ENCODE measurements at places on chromosomes 7 and 10.

DNA sequence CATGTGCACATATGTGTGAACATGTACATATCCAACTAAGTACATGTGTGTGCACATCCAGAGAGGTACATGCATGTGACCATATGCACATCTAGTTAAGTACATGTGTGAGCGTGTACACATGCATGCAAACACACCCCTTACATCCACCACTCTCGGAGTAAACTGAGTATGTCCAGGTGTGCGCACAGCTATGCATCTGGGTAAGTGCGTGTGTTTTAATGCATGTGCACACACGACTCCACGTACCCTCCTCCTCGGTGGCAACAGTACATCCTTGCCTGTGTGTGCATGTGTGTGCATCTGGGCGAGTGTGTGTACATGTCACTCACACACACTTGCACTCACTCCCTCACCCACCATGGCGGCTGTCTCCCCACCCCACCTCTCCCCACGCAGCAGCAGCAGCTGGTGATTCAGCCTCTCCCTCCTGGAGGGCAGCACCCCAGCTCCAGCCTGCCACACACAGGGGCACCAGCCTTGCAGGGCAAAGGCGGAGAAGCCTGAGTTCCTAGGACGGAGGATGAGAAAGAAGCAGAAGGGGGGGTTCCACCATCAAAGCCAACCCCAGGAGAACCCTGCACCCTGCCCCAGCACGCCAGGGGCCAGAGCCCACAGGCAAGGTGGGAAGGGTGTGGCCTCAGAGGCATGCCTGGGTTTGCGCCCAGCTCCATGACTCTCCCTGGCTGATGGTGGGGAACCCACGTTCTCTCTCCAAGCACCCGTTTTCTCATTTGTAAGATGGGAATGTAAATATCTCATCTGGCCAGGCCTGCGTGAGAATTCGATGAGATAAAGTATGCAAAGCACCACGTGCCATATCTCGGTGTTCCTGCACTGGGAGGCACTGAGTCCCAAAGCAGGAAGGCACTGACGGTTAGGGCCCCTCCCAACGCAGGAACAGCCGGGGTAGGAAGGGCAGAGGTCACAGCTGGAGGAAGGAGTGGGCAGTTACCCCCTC lies 27.7 kb upstream of the DNAAF5 start:
- DNase-seq, result no peak

- no peak for DNase-seq
Observed at GRCh38 chr7:51025668-51026067, 243.0 kb upstream of the GRB10 start.

DNA sequence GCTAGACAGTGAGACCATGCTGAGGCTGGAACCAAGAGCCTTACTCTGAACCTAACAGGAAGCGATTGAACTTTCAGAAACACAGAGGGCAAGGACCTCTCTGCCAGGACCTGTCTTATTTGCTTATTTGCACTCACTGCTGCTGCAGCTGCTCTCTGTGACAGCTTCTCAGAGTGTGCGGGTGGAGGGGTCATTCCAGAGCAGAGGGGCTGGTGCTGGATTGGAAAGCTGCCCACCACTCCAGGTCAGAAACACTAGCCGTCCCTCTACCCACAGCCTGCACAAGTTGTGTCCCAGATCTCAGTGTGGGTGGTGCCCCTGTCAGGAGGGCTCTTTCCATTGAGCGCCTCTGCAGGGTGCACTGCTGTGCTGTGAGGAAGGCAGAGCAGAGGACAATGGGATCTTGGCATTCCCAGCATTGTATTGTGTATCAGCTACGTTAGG lies 126.2 kb downstream of the CCNY start:
- DNase-seq, result no peak

- DNase-seq, result no peak
Observed at GRCh38 chr10:120962756-120963593, 111.8 kb downstream of the WDR11 start.

- no peak for DNase-seq
Observed at GRCh38 chr10:101859530-101859929, 15.9 kb upstream of the KCNIP2 start.

DNA sequence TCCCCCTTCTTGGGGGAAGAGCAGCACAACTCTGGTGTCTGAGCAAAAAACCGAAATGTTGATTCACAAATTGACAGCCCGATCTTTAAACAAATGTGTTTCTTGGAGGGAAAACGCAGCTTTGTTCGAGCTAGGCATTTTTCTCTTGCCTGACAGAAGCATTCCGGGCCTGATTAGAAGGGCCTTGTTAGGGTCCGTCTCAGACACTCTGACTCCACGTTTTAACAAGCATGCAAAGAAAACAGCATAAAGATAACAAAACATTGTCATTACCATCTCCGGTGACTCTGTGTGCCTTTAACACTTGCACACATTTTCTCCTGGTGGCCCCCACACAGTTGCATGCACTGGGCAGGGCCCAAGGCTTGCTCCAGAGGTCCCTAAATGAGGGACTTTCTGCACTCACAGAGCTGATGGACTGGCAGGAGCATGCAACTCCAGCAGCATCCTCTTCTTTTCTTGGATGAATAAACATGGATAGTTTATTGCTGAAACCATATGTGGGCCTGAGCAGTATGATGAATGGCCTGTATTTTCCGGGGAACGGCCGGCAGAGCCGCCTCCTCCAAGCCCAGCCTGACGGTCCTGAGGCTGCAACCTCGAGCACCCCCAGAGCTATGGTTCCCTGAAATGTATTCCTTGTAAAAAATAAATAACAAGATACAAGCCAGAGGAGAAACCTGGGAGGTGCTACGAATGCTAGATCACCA lies 50.9 kb downstream of the EBF3 start:
- no peak for DNase-seq

GRCh38 chr10:61998937-61999336 lies 97.4 kb downstream of the ARID5B start:
- no peak for DNase-seq

Measured in left ventricle myocardium superior (tissue), 1 donor.